ENCODE measurements at places on chromosomes 7 and 10.

- DNase-seq = no peak
These were observed 30.6 kb downstream of the MYL10 start for GRCh38 chr7:101598422-101598985.

DNA sequence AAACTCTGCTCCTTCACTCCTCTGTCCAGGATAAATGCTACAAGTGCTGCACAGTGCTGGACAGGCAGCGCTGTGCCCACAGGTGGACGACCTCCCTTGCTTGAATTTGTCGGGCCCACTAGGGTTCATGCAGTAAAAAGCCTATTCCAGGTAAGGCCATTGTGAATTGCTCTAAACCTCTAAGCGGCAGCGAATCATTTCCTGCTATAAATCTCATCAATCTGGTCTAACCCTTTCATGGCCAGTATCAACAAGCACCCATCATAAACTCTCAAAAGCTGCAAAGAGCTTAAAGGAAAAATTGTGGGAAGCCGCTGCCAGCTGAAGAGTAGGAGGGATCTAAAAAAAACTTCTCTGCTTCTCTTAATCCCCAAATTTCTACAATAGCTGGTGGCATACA lies 134.2 kb downstream of the SLC25A13 start:
- DNase-seq = no peak

GRCh38 chr7:94656925-94657731 lies 1.2 kb upstream of the SGCE start:
- DNase-seq = no peak

- DNase-seq = no peak
These were observed 61.3 kb downstream of the DNAH11 start for GRCh38 chr7:21603972-21604749.

DNA sequence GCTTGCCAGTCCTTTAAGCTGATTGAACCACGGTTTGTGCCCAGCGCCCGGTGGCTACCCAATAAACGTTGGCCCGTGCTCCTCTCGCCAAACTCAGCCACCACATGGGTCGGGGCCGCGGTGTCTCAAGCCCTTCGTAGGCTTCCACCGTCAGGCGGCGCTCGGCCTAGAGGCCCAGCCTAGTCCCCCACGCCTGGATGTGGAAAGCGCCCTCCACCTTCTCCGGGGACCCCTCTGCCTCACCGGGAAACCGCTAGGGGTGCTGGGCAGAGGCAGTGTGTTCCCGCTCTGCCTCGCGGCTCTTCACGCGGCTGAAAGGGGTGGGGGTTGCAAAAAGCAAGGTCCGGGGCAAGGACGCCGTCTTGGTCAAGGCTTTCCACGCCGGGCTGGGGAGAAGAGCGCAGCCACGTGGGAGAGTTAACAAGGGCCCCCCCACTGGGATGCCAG lies 29.8 kb downstream of the LEP start:
- DNase-seq = no peak

GRCh38 chr7:29811586-29811985 lies 5.3 kb downstream of the WIPF3 start:
- DNase-seq = no peak

DNA sequence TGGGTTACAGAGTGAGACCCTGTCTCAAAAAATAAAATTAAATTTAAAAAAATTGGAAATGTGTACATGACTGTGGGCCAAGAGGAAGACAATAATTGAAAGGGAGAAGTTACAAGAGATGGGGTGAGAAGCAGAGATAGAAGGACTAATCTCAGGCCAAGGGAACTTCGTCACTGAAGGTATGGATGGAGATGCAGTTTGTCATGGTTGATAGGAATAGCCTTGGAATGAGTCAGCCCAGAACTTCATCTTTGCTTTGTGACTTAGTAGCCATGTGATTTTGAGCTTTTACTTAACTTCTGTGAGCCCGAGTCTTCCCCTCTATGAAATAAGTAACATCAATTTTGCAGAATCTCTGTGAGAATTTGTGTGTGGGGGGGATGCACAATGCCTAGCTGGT lies 6.5 kb upstream of the PODXL start:
- DNase-seq = no peak

- no peak for DNase-seq
These were observed 134.7 kb downstream of the DNAJB6 start for GRCh38 chr7:157471259-157472125.

DNA sequence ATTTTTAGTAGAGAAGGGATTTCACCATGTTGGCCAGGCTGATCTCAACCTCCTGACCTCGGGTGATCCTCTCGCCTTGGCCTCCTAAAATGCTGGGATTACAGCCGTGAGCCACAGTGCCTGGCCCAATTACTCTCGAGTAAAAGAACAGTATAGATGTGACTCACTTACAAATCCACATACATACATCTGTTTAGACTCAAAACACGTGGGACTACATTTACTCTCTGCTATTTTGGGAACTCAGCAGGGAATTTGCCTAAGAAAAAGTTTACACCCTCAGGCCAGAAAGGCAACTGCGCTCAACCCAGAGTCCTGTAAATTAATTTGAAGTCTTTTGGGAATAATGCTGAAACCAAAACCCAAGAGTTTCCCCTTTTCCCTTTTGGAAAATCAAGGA lies 289.7 kb downstream of the KLF6 start:
- no peak for DNase-seq

DNA sequence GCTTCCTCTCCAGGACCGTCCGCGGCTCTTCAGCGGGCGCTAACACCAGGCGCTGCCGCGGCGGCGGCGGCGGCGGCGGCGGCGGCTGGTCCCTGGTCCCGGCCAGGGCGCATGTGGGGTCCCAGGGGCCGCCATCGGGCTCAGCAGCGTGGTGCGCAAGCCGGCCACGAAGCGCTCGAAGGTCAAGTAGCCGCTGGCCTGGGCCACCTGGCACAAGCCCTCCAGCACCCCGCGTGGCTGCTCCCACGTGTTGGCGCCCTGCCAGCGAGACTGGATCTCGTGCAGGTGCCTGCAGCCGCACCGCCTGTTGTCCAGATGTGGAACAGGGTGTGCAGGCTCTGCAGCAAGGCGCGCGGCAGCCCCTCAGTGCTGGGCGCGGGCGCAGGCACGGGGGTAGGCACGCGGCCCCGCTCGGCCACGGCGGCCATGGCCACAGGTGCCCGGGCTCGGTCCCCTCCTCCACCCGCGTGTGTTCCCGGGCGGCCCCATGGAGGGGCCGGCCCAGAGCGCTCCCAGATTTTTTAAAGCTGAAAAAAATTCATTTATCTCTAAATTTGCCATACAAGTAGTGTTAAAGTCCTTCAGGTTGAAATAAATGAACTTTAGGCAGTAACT lies 884.2 kb upstream of the ZNF722 start:
- no peak for DNase-seq

DNA sequence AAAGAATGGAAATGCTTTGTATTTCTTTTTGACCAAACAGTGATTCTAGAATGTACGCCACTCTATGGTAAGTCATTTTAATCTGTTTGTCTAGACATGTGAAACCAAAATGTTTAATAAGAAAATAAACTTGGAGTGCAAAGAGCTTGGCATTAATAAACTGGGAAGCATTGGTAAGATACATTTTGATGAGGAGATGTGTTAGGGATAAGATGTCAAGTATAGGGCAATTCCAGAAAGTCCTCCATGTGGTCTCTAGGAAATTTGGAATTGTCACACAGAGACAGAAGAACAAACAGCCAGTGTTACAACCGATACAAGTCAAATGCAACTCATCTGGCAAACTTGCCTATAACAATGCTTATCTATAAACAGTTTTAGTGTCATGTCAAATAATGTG lies 410.7 kb upstream of the SEMA3A start:
- no peak for DNase-seq
